ENCODE measurements at places on chromosomes 12 and 14.

- no peak for DNase-seq
Measured at GRCh38 chr14:60111732-60112131, 20.0 kb downstream of the PCNX4 start.

GRCh38 chr12:54355104-54355815 lies 9.0 kb downstream of the GPR84 start:
- no peak for DNase-seq

GRCh38 chr12:102484017-102484416 lies 3.7 kb upstream of the IGF1 start:
- DNase-seq, result no peak

- no peak for DNase-seq
Measured at GRCh38 chr14:96629082-96629481, 126.9 kb downstream of the PAPOLA start.

GRCh38 chr14:52059649-52060048 lies 9.2 kb downstream of the NID2 start:
- DNase-seq, result no peak

- no peak for DNase-seq
Measured at GRCh38 chr12:16604596-16605252, 1.2 kb downstream of the LMO3 start.
